ENCODE measurements at places on chromosomes 4 and X.

- DNase-seq: no peak
Measured at GRCh38 chr4:120225527-120225926, 158.9 kb upstream of the MAD2L1 start.

DNA sequence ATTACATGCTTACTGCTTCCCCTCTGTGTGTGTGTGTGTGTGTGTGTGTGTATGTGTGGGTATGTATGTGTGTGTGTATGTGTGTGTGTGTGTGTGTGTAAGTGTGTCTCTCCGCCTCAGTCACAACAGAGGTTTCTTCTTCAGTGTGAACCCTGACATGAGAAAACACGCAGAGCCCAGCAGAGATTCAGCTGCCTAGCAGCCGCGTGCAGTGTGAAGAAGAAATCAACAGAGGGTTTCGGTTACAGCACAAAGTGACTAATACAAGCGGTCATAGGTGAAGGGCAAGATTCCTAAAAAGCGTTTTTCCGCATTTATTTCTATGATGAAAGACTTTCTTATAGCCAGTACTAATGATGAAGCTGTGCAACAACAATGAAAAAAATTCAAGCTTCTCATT, 55.3 kb upstream of the ZFP42 start:
- no peak for DNase-seq

GRCh38 chr4:28287831-28288233, 1427.2 kb downstream of the STIM2 start:
- DNase-seq: peak; percentile 89

GRCh38 chrX:74536832-74537371, 77.5 kb downstream of the RLIM start:
- DNase-seq: no peak

Data from AG08395 (cell line).